Fibroblast of skin of back (primary cell): ENCODE measurements at places on chromosomes 2 and 18.

DNA sequence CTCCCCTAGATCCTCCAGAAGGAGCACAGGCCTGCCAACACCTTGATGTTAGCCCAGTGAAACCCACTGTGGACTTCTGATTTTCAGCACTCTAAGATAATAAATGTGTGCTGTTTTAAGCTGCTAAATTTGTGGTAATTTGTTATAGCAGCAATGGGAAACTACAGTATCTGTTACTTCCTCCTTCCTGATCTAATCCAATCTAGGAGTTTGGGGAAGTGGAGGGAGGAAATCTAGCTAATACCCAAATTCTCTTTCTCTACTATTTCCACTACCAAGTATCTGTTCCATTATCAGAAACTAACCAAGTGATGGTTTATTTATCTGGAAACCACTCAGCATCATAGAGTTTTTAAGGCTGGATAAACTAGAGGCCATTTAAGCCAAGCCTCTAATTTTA, 64.9 kb downstream of the AFF3 start:
- no peak for DNase-seq

- peak; percentile 90 for DNase-seq
These were observed 81.1 kb upstream of the SLC39A10 start for GRCh38 chr2:195575879-195576401.

GRCh38 chr2:86621280-86621943, 2.3 kb downstream of the RNF103 start:
- DNase-seq = peak; percentile 7

DNA sequence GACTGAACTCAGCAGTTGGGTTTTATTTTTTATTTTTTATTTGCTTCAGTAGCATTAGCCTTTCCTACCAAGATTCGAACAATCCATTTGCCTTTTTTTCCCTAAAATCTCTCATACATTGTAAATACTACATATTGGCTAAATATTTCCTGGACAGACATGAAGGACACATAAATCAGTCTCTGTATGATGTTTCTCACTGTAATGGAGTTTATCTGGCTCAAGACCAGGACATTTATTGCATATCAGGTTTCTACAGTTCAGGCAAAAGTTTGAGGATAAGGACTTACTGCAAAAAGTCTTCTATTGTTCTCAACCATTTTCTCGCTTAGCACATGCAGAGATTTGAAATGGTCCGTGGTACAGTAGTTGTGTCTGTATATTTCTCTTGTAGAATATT, 3.3 kb downstream of the CLUL1 start:
- DNase-seq = no peak

DNA sequence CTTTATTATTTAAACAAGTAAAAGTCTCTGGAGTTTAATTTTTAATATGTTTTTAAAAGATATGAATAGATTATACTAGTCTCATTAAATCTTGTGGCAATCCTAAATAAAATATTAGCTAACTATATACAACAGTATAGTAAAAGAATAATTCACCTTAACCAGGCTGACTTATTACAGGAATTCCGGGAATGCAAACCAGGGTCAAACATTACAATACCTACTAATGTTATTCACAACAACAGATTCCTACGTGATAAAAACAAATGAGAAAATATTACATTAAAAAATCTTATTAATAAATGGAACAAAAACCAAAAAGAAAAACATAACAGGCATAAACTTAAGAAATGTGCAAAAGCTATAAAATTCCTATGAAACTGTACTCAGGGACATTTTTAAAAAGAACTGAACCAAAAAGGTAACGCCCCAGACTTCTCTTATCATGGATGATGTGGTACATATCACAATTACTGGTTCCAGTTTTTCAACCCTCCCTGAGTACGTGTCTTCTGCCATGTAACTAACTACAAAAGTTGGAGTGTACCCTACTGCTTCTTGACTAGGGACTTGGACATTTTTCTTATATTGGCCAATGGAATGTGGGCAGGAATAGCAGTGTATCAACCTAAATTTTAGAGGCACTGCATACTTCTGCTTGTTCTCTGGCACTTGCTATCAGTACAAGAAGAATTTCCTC, 20.2 kb downstream of the TTC21B start:
- DNase-seq = no peak

DNA sequence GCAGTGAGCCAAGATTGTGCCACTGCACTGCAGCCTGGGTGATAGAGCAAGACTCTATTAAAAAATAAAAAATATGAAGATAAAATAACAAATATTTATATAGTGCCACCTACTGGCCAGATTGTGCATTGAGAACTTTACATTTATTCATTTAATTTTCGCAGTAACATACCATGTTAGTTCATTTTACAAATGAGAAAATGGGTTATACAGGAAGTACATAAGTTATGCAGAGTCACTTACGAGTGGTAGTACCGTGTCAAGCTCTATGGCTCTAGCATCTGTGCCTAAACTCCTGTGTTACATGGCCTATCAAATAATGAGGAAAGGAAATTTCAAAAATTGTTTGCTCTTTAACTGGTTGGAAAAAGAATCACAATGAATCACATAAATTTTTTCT, 27.9 kb downstream of the RIF1 start:
- peak; percentile 29 for DNase-seq

DNA sequence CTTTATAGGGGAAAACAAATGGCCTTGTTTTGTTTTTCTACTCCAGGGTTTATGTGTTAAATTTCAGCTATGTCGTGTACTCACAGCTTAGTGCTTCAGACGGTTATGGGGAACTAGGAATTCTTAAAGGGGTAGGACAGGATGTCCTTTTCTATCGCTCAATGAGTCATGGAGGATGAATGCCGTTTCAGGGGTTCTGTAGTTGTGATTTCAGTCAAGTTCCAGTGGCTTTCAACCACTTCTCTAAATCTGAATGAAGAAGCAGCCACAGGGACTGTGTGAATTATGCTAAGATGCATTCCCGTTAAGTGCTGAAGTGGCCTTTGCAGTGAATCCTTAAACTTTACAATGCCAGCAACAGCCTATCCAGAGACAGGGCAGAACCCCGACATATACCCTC, 1231.7 kb upstream of the ZEB2 start:
- DNase-seq = peak; percentile 84

DNA sequence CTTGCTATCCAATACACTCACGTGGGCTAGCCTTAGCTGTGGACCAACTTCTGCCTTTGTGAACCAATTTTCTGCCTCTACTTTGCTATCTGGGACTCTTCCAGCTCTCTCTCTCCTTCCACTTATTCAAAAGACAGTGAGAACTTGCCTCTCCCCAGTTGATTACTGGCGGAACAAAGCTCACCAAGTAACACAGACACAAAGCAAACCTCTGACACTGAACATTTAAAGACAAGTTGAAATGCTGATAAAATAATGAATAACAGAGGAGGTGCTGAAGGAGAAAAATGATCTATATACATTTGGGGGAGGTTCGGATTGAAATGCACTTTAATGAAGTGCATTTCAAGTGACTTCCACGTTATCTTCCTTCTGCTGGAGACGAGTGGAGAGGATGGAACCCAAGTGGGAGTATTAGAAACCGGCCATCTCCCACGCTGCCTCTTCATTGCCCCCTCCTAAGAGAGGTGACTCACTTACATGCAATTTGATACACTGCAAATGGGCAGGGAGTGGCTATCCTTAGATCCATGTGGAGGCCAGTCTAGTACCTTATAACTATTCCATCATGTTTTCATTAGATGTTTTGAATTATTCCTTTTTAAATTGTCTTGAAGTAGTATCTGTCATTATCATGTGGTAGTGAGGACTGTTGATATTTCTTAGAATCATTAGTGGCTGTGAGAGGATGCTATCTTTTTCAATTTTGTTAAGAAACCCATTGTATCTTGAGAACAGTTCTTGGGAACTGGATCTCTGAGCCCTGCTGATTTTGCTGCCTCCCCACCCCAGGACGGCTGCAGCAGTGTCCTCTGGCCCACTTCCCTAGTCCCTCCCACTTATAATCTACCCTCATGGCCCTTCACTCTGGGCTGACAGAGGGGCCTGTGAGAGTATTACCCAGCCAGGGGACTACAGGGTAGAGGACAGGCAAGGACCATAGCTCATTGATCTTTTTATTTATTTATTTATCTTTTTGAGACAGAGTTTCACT, 6.0 kb upstream of the GLI2 start:
- DNase-seq = peak; percentile 88

- no peak for DNase-seq
These were observed 600.1 kb upstream of the ZNF804A start for GRCh38 chr2:183998041-183998796.

GRCh38 chr2:30354150-30354549, 92.9 kb upstream of the LCLAT1 start:
- no peak for DNase-seq

GRCh38 chr2:33108483-33109443, 162.0 kb downstream of the LTBP1 start:
- DNase-seq = peak; percentile 79

GRCh38 chr18:61851940-61852451, 40.8 kb downstream of the RNF152 start:
- peak; percentile 100 for DNase-seq
